LoVo (cell line): ENCODE measurements at places on chromosomes 1 and 21.
A peak's percentile ranks its signal among the peaks of the same experiment; 100 is the strongest.

DNA sequence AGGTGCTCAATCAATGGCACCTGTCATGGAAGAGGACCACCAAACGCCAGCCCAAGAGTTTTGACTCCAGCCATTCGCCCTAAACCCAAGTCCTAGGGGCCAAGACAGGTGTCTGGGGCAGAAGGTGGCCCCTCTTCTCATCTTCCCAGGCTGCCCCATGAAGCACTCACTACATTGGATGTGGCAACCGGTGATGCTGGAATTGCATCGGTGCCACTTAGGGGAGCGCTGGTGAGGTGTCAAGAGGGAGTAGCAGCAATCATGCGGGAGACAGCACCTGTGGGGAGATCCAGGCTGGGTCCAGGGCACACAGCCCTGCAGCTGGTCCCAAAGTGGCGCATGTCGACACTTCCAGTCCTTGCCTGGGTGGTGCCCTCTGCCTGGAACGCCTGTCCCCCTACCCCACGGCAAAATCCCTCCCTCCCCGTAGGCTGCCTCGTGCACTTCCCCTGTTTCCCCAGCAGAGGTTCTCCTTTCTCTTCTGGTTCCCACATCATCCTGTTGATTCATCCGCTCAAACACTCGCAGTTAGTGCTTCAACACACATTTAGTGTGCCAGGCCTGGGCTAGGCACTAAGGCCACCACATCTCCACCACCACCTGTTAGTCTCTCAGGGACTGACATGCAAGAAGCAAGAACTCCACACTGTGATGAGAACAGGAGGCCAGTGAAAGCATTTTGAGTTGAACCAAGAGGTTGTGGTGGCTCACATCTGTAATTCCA is 18.5 kb downstream of the PLA2G2D start:
- peak; percentile 32 for DNase-seq

GRCh38 chr1:178407655-178408054 is 89.1 kb downstream of the CLEC20A start:
- no peak for DNase-seq

GRCh38 chr21:15243406-15243805 is 178.6 kb upstream of the NRIP1 start:
- no peak for DNase-seq

- DNase-seq: no peak
These were observed 16.2 kb downstream of the OLIG2 start for GRCh38 chr21:33041981-33042380.

DNA sequence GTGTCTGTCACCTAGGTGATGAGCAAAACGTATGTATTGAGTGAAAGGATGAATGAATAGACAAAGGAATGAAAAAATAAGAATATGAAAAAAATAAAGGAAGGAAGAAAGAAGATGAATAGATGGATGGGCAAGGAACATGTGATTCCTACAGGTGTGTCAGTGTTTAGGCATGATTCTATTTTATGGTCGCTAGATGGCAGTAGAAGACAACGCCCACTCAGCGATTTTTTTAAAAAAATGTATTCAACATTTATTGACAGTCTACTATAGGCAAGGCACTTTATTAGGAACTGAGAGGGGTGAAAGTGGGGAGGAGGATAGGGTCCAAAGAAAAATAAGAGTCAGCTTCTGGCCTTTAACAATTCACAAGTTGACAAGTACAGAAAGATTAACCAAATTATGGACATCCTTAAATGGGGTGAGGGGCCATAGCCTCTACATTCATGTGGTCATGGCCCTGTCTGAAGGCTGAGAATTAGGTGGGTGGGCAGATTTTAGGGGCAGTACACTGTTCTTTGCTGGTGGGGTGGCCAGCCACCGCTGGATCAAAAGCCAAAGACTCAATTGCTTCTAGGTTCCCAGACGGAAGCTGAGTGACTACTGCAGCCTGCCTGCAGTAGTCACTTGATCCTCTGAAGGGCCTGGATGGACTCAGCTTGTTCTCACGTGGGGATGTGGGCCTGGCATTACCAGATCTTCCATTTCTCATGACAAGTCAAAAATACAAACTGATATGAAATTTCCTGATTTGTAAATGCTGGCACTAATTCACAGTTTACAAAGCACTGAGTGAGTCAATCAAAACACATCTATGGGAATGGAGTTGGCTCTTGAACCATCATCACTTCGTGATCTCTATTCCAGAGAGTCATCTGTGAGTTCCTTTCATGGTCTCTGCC is 83.9 kb downstream of the FASLG start:
- DNase-seq: peak; percentile 61

DNA sequence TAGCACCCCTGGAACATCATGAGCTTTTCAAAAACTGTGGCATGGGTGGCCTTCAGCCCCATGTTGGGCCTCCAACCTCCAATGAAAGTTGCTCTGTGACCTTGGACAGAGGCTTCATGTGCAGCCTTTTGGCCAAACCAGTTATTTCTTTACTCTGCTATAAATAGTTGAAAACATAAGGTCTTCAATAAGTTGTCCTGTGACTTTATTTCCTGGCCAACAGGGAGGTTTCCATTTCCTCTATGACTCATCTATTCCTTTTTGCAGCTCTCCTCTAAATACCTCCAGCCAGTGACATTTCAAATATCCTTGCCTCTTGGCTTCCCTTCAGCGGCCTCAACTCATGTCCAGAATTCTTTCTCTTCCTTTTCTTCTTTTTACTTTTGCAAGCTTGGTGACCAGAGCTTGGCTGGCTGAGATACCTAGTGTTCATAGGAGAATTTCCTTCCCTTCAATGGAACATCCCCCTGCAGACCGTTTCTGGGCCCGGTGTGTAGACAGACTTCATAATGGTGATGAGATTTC is 22.7 kb upstream of the TRIM67 start:
- no peak for DNase-seq

GRCh38 chr1:232317350-232317749 is 312.6 kb downstream of the SIPA1L2 start:
- no peak for DNase-seq

GRCh38 chr1:8155528-8156186 is 129.5 kb upstream of the ERRFI1 start:
- no peak for DNase-seq

- DNase-seq: no peak
These were observed 10.8 kb downstream of the SLC25A33 start for GRCh38 chr1:9549955-9550546.

DNA sequence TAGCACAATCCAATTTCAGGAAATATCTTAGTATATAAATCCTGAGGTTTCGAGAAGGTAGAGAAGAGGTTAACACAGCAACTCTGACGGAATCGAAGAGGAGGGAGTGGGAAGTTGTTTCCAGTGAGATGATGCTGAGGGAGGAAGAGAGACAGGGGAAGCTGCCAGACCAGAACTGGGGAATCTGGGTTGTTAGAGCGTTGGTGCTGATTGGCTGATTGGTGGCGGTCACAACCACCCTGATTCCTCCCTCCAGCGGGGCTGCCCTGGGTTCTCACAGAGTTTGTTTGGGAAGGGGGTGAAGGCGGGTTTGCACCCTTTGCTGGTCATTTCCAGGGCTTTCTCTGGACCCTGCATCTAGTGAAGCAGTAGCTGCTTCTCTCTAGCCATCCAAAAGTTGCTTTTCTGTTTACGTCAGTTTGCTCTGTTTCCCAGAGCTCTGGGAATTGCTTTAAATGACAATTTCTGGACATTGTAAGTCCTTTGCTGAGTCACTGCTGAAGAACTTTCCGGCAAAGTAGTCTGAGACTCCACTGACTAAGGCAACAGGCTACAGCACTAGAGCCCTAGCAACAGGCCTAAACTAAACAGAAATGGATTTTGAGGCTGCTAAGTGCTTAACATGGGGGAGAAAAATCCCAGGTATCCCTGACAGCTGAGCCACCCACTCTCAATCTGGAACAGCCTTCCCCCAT is 90.1 kb downstream of the TENT5C start:
- no peak for DNase-seq

GRCh38 chr1:176692988-176693696 is 230.2 kb downstream of the PAPPA2 start:
- DNase-seq: no peak

DNA sequence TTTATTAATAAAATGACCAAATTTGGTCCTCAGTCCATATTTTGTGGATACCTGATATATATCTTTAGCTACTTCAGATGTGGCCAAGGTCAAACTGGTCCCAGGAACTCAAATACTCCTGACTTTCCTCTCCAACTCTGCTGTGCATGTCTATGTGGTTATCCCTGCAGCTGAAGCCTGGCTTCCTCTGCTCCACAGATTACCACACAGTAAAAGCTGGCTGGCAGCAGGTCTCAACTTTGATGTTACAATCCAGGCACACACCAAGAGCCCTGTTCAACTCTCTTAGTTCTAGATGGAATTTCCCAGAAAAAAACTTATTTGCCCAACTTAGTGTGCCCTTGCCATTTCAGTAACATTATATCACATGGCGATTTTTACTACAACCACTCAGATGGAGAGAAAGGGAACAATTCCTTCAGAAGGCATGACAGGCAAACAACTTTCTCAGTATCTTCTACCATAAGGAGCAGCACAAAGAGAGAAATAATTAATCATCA is 479.5 kb downstream of the PLPP3 start:
- no peak for DNase-seq

DNA sequence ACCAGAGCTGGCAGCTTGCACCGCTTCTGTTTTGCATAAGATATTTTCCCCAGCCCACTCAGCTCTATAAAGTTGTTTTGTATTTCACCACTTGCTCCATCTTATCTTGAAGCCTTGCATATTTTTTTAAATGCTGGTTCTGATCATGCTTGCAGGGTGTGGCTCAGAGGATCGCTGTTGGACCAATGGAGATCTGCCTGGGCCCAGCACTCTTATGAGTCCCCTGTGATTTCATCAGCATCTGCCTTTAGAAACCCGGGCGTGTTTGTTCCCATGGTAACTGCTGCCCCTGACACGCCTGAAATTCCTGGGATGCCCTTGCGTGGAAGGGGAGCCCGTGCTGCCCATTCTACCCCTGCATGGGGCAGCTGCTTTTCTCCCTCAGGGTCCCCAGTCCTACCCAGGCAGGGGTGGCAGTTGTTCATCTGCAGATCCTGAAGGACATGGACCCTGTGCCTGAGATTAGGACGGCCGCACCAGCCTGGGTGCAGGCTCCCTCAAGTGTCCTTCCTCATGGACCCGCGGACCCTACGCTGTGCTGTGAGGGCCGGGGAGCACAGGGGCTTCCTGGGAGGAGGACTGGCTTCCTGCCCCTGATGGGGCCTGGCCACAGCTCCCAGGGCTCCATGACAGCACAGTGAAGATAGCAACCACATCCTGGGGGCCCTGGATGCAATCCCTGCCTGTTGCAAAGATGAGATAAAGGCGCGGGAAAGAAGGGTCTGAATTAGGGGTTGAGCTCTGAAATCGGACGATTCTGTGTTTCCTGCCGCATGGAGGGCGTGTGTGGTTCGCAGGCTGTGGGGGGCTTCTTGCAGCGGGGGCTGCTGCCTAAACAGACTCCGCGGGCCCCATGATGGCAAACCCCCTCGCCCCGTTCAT is 226.5 kb downstream of the SDCCAG8 start:
- no peak for DNase-seq

- peak; percentile 65 for DNase-seq
These were observed 46.9 kb downstream of the DOP1B start for GRCh38 chr21:36203603-36203889.

DNA sequence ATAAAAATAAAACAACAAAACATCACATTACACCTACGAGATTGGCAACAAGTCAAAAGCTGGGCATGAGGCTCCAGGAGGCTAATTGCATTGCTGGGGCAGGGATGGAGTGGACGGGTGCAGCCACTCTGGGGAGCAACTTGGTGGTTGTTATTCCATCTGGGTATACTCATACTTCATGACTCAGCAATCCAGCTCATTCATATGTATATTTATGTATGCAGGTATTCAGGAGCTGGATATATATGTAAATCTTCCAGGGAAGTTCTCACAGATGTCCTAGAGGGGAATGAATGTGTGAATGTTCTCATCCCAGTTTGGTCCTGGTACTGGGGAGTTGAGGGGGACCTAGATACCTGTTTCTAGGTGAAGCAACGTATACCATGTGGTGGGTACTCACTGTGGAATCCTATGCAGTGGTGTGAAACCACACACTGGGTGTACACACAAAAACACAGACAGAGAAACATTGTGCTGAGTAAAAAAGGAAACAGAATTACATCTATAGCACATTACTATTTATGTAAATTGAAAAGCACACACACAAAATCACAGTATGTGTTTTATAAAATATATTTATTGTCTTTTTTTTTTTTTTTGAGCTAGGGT is 79.7 kb upstream of the RAB4A start:
- no peak for DNase-seq

DNA sequence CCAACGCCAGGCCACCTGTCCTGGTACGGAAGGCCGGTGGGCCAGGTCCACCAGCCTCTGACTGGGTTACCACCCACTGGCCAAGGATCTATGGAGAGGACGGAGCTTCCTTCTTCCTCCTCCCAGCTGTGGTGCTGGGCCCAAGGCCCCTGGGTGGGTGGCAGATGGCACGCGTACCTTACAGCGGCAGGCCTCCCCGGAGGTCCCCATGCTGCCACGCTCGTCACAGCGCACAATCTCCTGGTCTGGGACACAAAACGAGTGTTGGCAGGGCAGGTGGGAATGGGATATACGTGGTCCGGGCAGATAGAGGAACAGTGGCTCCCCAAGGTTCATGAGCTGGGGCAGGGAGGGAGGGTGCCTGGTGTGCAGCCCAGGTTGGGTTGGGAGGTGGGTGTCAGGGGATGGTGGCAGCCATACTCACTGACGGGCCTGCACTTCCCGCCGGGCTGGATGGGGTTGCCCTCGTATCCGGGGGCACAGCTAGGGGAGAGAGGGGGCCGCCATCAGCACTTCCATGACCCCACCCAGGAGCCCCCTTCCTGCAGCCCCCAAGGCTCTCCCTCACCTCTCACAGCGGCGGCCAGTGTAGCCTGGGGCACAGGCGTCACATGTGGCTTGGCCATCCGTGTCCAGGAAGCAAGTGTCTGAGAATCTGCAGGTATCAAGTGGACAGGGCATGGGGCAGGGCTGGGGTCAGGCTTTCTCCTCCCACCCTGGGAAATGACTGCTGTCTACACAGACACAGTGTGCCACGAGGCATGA is 58.9 kb downstream of the HSPG2 start:
- no peak for DNase-seq

DNA sequence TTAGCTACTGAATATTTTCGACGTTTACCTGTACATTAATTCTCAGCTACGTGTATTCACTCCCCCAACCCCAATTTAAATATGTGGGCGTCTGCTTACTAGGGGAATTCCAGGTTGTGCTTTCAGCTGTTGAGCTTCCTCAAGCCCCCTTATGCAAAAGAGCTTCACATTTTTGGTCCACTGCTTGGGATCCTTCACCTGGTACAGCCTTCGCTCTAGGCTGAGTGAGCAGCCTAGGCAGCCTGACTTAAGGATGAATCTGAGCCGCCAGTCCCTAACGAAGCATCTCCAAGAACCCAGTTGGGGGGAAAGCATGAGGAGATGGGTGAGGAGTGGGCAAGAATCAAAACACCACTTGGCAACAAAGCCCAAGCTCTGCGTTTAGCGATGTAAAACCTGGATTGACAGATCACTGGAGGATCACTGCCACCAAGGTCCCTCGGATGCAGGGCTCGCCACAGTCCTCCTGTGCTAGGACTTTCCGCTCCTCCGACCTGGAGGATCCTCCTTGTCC is 674 bp downstream of the BCL10 start:
- no peak for DNase-seq

- no peak for DNase-seq
These were observed 621.6 kb upstream of the CHRM3 start for GRCh38 chr1:238764779-238765178.

GRCh38 chr1:29172415-29172939 is 9.2 kb downstream of the SRSF4 start:
- no peak for DNase-seq
